AG08395 (cell line): ENCODE measurements at places on chromosomes 6 and 20.

DNA sequence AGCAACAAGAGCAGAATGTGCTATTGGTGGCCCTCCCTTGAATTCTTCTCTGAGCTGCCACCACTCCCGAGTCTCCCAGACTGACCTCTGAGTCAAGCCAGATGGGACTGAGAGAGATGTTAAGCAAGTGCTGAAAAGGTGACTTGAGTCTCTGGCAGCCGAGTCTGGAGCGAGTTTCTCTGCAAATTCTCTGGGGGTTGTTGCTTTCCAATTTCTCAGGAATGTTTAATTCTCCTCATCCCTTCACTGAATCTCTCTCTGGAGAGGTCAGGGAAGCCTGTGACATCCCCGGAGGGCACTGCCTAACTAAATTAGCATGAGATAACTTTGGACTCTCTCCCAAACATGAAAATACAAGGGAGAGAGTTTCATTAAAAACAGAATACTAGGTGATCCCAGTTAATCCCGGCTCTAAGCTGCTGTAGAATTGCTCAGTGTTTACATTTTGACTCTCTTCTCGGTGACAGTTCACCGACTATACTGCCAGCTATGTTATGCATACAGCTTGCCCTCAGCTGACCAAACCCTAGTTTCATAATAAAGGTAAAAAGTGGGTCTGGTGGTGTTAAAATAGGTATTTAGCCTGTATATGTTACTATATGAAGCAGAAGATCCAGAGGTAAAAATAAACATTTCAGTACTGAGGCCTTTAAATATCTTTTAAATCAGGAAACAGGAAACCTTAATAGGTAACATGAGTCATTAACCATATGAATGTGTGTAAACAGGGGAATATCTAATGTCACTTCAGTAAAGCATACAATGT is 157.9 kb downstream of the FOXC1 start:
- DNase-seq: peak; percentile 76

DNA sequence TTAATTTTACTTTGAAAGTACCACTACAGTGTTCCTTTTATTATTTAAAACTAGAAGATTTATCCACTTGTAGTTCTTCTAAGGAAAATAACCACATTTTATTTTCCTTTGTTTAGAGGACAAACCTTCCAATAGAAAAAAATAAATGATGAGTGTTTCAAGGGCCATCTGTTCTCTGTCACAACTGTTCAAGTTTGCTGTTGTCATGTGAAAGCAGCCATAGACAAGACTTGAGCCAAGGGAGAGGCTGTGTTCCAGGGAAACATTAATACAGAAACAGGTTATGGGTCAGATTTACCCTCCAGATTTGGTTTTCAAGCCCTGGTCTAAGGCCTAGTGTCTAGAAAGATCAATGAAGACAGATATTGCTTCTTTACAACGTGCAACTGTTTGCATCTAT is 463.6 kb downstream of the C6orf118 start:
- no peak for DNase-seq

DNA sequence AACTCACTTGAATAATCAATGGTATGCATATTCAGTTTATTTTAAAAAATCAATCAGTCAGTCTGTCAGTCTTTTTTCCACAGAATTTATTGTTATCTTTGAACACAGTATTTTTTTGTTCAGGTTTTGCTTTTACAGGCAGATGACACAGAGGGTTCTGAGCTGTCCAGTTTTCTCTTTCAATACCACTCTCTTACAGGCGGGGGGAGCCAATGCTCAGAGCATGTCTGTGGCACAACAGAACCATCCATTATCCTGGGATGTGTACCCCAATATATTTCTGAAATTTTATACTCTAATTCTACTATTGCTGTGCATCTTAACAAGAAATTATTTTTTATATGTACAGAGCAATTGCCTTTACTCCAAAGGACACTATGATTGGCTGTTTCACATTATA is 21.2 kb downstream of the ROS1 start:
- peak; percentile 22 for DNase-seq

DNA sequence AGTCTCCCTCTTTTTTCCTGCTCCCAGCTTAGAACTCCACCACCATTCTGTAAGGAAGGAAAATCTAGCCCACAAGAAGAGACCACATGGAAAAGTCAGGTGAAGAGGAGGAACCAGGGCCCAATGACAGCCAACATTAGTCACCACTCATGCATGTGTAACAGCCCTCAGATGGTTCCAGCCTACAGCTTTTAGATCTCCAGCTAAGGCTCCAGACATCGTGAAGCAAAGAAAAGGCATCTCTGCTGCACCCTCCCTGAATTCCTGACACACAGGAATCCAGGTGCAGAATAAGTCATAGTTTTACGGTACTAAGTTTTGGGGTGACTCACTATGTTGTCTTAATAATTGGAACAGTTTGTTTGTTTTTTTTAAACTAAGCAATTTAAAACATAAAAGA is 25.5 kb downstream of the DCDC2 start:
- no peak for DNase-seq

- no peak for DNase-seq
These were observed 388.2 kb downstream of the TBC1D32 start for GRCh38 chr6:120945905-120946594.

GRCh38 chr6:145151624-145152023 is 583.7 kb downstream of the EPM2A start:
- no peak for DNase-seq

GRCh38 chr6:163712566-163712961 is 298.0 kb downstream of the QKI start:
- DNase-seq: peak; percentile 24

GRCh38 chr6:108853077-108853476 is 4.9 kb downstream of the ARMC2 start:
- DNase-seq: no peak

DNA sequence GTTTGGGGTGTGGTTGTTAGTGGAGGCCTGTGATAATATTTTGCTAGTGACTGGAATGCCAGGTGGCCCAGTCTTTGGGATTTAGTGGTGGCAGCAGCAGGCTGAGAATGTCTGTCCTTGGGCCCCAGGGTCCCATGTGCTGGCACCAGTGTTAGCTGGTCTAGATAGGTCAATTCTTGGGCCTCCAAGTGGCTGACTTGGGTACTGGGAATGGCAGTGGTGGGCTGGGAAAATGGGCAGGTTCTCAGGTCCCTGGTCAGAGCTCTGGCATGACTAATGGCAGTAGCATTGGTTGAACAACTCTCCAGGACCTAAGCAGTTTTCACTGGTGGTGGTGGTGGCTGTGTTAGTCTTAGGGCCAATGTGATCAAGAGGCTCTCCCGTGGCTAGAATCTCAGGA is 50.3 kb downstream of the OLIG3 start:
- DNase-seq: no peak

- DNase-seq: no peak
These were observed 1.4 kb upstream of the LIN28B start for GRCh38 chr6:104955491-104955890.

DNA sequence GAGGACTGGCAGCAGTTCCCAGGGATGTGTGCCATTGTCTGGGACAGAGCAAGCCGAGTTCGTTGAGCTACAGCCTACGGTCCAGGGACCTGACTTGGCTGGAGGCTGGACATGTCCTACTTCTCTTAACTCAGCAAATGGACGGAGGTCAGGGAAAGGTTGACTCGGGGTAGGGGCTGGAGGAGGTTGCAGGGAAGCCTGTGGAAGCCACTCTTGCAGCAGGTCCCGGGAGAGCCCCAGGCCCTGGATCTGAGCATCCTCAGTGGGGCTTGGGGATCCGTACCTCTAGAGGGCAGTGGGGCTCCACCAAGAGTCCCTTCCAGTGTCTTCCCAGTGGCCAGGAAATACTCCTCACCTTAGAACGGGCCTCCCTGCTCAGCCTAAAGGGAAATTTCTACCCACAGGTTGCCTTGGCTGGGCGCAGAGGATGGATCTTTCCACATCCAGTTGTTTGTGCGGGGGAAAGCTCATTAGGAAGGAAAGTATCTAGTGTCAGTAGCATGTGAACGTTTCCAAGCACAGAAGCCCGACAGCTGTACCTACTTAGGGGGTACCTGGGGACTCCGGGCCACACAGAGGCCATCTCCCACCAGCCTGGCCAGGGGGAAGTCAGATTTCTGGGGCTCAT is 170.2 kb downstream of the NFATC2 start:
- peak; percentile 88 for DNase-seq

DNA sequence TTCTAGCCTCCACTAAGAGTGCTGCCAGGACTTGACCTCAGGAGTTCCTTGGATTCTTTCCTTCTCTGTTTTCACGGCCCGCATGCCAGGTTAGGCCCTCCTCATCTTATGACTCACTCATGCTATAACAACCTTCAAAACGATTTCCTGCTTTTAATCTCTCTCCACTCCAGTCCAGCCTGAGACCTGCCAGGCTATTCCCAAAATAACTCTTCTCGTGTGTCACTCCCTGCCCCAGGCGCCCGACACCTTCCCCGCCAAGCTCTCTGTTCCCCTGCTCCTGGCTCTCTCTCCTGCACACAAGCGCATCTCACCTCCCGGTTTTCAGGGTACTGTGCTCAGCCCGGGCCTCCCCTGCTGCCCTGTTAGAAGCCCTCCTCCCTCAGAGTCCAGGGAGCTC is 64.1 kb upstream of the RPS6KA2 start:
- DNase-seq: no peak

DNA sequence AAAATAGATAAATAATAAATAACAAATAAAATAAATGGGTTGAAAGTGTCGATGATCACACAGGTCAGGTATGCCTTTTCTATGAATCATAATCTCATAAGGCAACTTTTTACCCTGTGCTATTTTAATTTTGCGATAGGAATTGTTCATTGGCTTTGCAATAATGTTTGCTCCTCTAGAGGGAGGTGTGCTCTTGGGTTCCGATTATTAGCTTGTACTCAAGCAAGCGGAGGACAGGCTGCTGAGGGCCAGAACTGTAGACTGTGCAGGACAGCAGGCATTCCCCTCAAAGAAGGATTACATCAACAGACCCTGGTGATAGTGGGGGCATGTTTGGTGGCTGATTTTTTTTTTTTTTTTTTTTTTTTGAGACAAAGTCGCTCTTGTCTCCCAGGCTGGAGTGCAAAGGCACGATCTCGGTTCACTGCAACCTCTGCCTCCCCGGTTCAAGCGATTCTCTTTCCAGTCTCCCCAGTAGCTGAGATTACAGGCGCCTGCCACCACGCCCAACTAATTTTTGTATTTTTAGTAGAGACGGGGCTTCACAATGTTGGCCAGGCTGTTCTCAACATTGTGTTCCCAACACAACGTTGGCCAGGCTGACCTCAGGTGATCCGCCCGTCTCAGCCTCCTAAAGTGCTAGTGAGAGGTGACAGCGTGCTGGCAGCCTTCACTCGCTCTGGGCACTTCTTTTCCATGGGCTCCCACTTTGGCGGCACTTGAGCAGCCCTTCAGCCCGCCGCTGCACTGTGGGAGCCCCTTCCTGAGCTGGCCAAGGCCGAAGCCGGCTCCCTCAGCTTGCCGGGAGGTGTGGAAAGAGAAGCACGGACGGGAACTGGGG is 35.6 kb downstream of the RIOK1 start:
- peak; percentile 77 for DNase-seq

DNA sequence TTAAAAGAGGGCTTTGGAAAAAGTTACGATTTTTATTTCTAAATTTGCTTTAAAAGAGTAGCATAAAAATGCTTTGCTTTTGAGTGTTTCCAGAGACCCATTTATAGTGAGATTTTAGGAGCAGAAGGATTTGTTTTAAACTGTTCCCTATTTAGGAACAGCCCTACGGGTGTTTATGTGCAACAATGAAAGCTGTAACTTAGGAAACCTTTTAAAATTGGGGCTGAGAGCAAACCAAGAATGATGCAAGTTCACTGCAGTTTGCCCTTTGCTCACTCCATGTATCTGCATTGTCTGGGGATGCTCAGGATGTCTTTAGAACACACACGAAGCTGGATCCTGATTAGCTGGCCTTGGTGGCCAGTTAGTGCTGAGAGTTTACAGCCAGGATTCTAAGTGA is 40.9 kb downstream of the GHRH start:
- peak; percentile 23 for DNase-seq

- no peak for DNase-seq
These were observed 99.0 kb upstream of the ADGRF1 start for GRCh38 chr6:47141171-47141570.

- peak; percentile 6 for DNase-seq
These were observed 32.1 kb downstream of the SNAI1 start for GRCh38 chr20:50014570-50015562.

DNA sequence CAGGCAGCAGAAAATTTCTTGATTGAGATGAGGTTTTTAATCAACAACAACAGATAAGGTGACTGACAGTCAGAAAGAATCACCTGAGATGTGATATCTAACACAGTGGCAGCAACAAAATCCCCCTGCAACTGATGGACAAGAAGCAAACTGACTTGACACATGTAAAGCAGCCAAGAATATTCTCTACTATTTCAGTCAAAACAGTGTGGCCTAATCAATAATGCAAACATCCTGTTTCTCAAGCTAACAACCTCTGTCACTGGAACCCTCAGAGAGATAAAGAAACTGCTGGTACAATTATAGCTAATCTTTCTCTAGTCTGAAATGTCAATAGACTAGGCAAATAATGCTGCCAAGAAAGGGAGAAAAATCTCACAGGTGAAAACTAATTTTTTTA is 4.6 kb upstream of the CGA start:
- no peak for DNase-seq

DNA sequence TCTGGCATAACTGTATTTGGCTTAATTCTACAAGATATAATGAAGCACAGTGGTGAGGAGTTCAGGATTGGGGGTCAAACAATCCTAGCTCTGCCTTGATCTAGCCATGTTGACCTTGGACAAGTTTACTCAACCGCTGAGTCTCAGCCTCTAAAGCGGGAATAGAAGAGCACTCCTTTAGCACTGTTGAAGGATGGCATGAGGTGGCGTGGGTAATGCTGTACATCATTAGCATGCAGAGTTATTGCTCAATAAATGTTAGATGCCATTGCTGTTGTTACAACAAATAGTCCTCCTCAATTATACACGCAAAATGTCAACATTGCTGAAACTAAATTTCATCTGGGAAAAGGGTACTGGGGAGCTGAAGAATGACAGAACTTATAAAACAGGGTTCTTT is 78.6 kb downstream of the KIF13A start:
- no peak for DNase-seq

DNA sequence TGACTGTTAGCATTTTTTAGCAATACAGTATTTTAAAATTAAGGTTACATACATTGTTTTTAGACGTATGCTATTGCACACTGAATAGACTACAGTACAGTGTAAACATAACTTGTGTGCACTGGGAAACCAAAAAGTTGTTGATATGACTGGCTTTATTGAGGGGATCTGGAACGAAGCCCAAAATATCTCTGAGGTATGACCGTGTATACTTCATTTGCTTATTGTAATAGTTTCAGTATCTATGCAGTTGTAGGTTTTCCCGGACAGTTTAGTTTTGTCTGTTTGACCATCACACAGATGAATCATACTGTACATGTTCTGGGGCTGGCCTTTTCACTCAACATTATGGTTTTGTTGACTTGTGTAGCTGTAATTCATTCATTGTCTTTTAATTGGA is 6.9 kb upstream of the ZBTB12 start:
- no peak for DNase-seq

- DNase-seq: peak; percentile 93
These were observed 88.9 kb upstream of the NT5E start for GRCh38 chr6:85360794-85361642.

DNA sequence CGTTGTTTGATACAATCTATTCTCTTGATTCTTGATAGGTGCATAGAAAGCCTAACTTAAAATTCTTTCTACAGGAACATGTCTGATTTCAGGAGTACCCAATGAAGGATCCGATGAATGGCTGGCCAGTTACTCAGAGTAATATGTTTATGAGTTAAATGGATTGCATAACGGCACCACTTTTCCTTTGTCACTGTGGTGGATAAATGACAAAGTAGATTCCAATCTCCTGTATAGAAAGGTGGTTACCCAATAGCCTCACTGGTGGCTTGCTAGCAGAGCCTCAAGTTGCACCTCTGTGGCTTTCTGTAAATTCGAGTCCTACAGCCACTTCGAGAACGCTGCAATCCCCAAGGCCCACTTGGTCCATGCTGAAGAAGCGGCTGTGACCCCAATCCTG is 28.4 kb downstream of the LHFPL5 start:
- no peak for DNase-seq
